Mesangial cell (primary cell): ENCODE measurements at places on chromosomes 11 and 22. TPM values are rescaled to one million over a fixed set of nuclear protein-coding genes. Genes with fewer than 3 reads are reported as not detected.

MEI1 gene
- 0.13 and 1.1 TPM in 2 replicates for total RNA-seq

KDM4D gene
- total RNA-seq = 1.8 TPM in 2 replicates

FAM118B gene
- 16.5 and 17.6 TPM in 2 replicates for total RNA-seq

PGGHG gene
- 6.5 and 14.6 TPM in 2 replicates for total RNA-seq

HEPHL1 gene
- total RNA-seq = not detected in 2 replicates

C22orf31 gene
- total RNA-seq = not detected in 2 replicates

POLR2F gene
- 61.7 and 104 TPM in 2 replicates for total RNA-seq

PATE2 gene
- not detected in 2 replicates for total RNA-seq

MMP7 gene
- 43.3 and 509 TPM in 2 replicates for total RNA-seq

TRPM5 gene
- total RNA-seq = not detected in 2 replicates

CRYBB2 gene
- not detected in 2 replicates for total RNA-seq

NCAM1 gene
- 9.4 and 20.0 TPM in 2 replicates for total RNA-seq

TRIM34 gene
- total RNA-seq = 1.8 and 2.0 TPM in 2 replicates

APOL5 gene
- total RNA-seq = not detected in 2 replicates

TMA7B gene
- total RNA-seq = not detected in 2 replicates

RASSF10 gene
- total RNA-seq = 2.3 and 19.0 TPM in 2 replicates

FGF3 gene
- total RNA-seq = not detected in 2 replicates

CCS gene
- 20.4 and 32.2 TPM in 2 replicates for total RNA-seq

APOL1 gene
- 4.1 and 20.2 TPM in 2 replicates for total RNA-seq

CYP2D6 gene
- total RNA-seq = 0.51 TPM in 1 of 2 replicates, not detected in the other

MS4A10 gene
- total RNA-seq = not detected in 2 replicates

SLC22A9 gene
- total RNA-seq = not detected in 2 replicates

BARX2 gene
- total RNA-seq = not detected in 2 replicates

MUC15 gene
- not detected in 2 replicates for total RNA-seq

SLC17A6 gene
- not detected in 2 replicates for total RNA-seq

DBX1 gene
- total RNA-seq = not detected in 2 replicates

UPK3A gene
- not detected in 2 replicates for total RNA-seq

FAT3 gene
- 3.9 and 6.8 TPM in 2 replicates for total RNA-seq

POU2AF2 gene
- not detected in 2 replicates for total RNA-seq

MPPED2 gene
- total RNA-seq = 0.25 TPM in 1 of 2 replicates, not detected in the other

PTS gene
- total RNA-seq = 19.5 and 23.3 TPM in 2 replicates

SMTN gene
- 48.4 and 171 TPM in 2 replicates for total RNA-seq

PPP1R14B gene
- total RNA-seq = 257 and 542 TPM in 2 replicates

TRIM29 gene
- total RNA-seq = 0.16 and 0.51 TPM in 2 replicates

MAPK8IP2 gene
- total RNA-seq = 0.33 and 1.0 TPM in 2 replicates

ASRGL1 gene
- 7.2 and 13.4 TPM in 2 replicates for total RNA-seq
